ENCODE measurements at places on chromosomes 1 and 21. TPM values are rescaled to one million over a fixed set of nuclear protein-coding genes. Genes with fewer than 3 reads are reported as not detected.

The SMIM1 gene
- total RNA-seq, result 7.5 TPM

DNA sequence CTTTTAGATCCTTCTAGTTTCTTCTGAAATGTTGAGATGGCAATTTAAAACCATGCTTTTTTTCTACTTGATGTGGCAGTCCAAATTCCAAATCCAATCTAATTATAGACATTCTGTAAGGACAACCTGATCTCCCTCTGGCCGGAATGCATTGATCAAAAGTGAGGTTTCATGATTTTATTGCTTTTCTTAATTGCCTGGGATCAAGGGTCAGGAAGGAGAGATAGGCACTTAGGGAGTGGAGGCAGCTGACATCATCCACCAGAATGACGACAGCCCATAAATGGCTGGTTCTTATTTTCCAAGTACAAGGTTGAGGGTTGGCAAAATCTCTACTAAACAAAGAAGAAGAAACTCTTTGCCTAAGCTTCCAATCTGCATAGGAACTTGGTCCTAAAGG, 46.4 kb upstream of the SCCPDH start:
- peaks cover 17% of the 10 kb centered on the region for H3K27me3 ChIP-seq
- peak overlapping the region; percentile 49 for H3K27ac ChIP-seq
- H3K4me3 ChIP-seq, result peak overlapping the region; percentile 26
- no peak for DNase-seq
- peaks cover 14% of the 10 kb centered on the region for H3K36me3 ChIP-seq

DNA sequence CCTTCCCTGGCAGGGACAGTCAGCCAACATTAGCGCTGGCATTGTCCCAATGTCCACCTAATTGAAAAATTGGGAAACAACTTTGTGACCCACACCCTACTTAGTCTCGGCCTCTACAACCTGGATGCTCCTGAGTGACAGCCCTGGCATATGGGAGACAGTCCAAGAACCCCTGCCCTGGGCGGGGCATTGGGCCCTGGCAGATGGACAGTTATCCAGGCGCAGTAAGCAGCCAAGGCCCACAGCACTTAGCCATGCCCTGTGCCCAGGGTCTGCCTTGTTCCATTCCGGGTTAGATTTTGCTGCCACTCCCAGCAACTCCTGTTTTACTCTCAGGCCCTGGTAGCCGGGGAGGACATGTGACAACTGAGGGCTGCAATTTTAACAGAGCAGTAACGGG, 50.3 kb downstream of the NFASC start:
- DNase-seq, result no peak
- H3K4me1 ChIP-seq, result peaks cover 49% of the 10 kb centered on the region
- H3K27me3 ChIP-seq, result peaks cover 9% of the 10 kb centered on the region
- H3K4me3 ChIP-seq, result no peak overlapping the region

The TBX15 gene
- total RNA-seq, result 0.69 TPM

DNA sequence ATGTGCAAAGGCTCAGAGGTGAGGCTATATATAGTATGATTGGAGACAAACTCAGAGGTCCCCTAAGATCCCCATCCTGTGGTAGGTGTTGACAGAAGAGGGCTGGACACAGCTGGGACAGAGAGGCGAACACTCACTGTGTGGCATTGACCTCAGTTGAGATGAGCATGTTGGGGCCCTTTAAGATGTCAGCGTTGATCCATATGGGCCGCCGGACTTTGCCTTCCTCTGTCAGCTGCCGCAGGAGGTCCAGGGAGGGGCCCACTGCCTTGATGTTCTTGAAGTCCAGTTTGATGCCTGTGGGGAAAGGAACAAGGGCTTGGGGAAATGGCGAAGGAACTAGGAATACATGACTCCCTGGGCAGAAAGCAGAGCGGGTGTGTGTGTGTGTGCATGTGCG, 8.8 kb downstream of the FAM151A start:
- H3K4me1 ChIP-seq, result peaks cover 7% of the 10 kb centered on the region
- no peak overlapping the region for H3K4me3 ChIP-seq
- H3K27me3 ChIP-seq, result peaks cover 8% of the 10 kb centered on the region
- no peaks in the 10 kb centered on the region for H3K36me3 ChIP-seq
- DNase-seq, result no peak

The PKNOX1 gene
- 28.7 TPM for total RNA-seq

DNA sequence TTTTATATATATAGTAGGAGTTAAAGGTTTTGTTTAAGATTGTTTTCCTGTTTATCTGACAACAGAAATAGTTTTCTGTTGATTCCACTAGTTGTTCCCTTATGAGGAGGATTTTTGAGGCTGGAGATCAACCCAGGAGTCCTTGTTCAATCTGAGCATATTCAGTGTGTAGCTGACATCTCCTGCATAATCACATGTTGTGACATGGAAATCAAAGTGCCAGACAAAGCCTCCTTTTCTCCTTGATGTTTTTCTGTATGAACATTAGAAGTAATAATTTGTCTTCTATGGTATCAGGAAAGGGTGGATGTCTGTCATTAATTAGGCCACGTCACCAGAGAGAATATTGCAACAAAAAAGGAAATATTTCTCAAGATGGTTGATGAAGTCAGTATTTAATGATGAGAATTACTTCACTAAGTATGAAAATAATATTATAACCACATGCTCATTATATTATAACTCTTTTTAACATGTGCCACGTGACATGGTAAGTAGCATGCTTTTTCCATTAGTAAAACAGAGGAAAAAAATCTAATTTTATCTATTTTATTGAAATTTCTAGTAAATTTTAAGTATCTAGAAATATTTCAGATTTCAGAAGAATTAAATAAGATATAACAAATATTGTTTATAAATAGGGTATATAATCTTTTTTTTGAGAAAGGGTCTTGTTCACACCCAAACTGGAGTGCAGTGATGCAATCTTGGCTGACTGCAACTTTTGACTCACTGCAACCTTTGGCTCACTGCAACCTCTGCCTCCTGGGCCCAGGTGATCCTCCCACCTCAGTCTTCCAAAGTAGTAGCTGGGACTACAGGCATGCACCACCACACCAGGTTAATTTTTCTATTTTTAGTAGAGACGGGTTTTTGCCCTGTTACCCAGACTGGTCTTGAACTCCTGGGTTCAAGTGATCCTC, 223.5 kb downstream of the HMCN1 start:
- DNase-seq, result no peak
- no peak overlapping the region for H3K4me3 ChIP-seq
- peaks cover 9% of the 10 kb centered on the region for H3K4me1 ChIP-seq
- H3K36me3 ChIP-seq, result no peaks in the 10 kb centered on the region
- H3K27me3 ChIP-seq, result peaks cover 1% of the 10 kb centered on the region

DNA sequence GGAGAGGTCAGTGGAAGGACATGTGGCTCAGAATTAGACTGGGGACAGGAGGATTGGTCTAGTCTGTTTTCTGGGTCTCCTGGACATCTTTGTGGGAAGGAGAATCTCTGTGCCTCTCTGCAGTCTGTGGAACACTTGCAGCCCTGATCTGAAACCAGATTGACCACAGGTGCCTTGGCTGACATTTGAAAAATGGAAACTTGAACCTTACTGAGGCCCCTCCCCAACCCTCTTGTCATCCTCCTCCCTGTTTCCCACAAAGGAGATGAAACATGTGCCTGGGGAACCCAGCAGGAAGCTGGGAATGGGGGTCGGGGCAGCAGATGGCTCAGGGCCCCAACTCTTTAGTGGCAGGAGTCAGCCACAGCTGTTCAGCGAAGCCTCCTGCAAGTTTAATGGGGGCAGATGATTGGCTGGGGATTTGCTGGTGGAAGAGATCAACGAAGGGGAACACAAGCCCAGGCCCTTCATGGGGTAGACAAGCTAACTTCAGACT, 18.1 kb downstream of the VASH2 start:
- no peak for DNase-seq
- H3K4me3 ChIP-seq, result peak overlapping the region; percentile 76
- peaks cover 20% of the 10 kb centered on the region for H3K36me3 ChIP-seq
- peaks cover 18% of the 10 kb centered on the region for H3K27me3 ChIP-seq
- H3K27ac ChIP-seq, result peak overlapping the region; percentile 80

DNA sequence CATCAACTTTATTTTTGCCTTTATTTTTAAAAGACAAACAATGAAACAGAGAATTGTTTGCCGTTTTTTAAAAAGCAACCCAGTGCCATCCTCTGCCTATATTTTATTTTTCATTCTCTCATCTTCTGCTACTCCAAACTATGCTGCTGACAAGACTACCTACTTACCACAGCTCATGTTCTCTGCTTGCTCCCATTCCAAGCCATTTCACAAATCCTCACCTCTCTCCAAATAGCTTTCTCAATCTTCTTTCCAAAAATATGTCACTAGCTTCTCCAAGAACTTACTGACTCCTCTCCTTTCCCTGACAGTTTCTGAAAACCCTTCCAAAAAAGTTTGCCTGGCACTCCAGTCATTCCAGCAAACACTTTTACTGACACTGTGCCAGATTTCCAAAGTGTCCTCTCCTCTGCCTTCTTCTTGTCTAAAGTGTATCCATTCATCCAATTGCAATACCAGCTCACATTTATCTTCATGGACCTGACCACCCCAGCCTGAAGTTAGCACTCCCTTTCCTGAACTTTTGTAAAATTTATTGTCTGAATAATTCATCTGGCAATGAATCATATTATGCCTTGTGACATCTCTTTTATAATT, 766.5 kb upstream of the B3GALT2 start:
- no peaks in the 10 kb centered on the region for H3K4me1 ChIP-seq
- no peak overlapping the region for H3K4me3 ChIP-seq
- H3K27ac ChIP-seq, result no peak overlapping the region
- no peaks in the 10 kb centered on the region for H3K27me3 ChIP-seq

The PROK1 gene
- total RNA-seq, result not detected

The TMEM200B gene
- 5.8 TPM for total RNA-seq

DNA sequence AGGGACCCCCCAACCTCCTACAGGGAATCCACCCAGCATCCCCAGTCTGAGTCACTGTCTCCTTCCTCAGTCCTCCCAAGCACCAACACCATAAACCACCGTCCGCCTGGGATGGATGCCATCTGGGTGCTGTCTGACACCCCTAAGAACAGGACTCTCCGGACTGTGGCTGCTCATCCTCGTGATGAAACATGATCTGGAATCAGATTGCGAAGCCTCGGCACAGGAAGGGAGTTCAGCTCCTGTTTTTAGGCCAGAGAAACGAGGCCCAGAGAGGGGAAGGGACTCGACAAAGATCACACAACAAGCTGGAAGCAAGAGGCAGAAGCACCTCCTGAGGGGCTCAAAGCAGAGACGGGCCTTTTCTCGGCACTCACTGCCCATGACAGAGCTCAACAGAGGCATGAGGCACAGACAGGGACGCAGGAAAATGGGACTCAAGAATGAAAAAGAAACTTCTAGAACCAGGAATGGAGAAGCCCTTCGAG, 8.4 kb downstream of the KCNN3 start:
- H3K27ac ChIP-seq, result peak overlapping the region; percentile 62
- peaks cover 11% of the 10 kb centered on the region for H3K27me3 ChIP-seq
- H3K36me3 ChIP-seq, result no peaks in the 10 kb centered on the region
- peaks cover 46% of the 10 kb centered on the region for H3K4me1 ChIP-seq
- no peak for DNase-seq

DNA sequence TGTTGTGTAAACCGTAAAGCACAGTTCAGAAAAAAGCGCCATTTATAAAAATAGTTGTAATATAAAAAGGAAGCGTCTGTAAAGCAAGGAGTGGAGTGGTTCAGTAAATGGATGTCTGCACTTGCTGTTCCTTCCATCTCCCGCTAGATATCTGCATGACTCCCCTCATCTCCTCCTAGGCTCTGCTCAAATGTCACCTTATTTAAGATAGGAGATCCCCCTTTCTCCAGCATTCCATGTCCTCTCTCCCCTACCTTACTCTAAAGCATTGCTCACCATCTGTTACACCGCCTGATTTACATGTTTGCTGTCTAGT, 745 bp downstream of the MUL1 start:
- no peak for DNase-seq
- no peaks in the 10 kb centered on the region for H3K27me3 ChIP-seq
- peaks cover 2% of the 10 kb centered on the region for H3K4me1 ChIP-seq
- H3K36me3 ChIP-seq, result no peaks in the 10 kb centered on the region

The MX2 gene
- not detected for total RNA-seq

The ERG gene
- total RNA-seq, result not detected

The RBM8A gene
- 206 TPM for total RNA-seq

DNA sequence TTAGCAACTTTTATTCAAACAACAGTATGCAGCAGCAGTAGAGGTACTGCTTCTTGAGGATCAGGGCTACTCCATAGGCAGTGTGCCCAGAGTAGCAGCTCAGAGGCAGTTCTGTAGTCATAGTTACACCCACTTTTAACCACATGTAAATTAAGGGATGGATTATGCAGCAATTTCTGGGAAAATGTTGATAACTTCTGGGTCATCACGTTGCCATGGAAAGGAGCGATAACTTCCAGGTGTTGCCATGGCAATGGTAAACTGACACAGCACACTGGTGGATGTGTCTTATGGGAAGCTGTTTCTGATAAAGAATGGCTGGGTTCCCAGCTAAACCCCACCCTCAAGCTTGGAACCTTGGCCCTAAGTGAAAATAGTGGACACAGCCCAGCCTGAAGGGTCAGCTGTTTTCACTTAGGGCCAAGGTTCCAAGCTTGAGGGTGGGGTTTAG, 29.0 kb upstream of the PLA2G2A start:
- no peak for DNase-seq
- H3K36me3 ChIP-seq, result peaks cover 8% of the 10 kb centered on the region
- no peak overlapping the region for H3K4me3 ChIP-seq
- H3K27me3 ChIP-seq, result peaks cover 4% of the 10 kb centered on the region

DNA sequence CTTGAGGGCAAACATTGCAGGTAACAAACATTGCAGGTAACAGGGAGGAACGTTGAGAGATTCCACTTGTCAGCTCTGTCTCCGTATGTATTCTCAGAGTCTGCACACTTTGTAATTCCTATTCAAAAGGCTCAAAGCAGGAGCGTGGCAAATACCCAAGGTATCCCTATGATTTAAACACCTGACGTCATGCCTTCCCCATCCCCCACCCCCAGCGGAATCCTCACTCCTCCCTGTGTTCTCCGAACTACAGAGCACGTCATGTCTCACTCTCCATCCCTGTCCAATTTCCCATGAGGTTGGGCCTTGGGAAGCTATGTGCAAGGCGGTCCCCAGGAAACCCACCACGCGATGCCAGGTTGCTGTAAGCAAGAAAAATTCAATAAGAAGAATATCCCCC, 2.8 kb upstream of the LRRC38 start:
- H3K27me3 ChIP-seq, result peaks cover 20% of the 10 kb centered on the region
- DNase-seq, result no peak
- peaks cover 6% of the 10 kb centered on the region for H3K36me3 ChIP-seq
- no peaks in the 10 kb centered on the region for H3K4me1 ChIP-seq
- no peak overlapping the region for H3K27ac ChIP-seq
- H3K4me3 ChIP-seq, result no peak overlapping the region
